ENCODE measurements at places on chromosomes 12 and 14. TPM values are rescaled to one million over a fixed set of nuclear protein-coding genes. Genes with fewer than 3 reads are reported as not detected.

- DNase-seq = no peak
These were observed 238.8 kb downstream of the AACS start for GRCh38 chr12:125304029-125304428.

The EXOC3L4 gene
- not detected for total RNA-seq

DNA sequence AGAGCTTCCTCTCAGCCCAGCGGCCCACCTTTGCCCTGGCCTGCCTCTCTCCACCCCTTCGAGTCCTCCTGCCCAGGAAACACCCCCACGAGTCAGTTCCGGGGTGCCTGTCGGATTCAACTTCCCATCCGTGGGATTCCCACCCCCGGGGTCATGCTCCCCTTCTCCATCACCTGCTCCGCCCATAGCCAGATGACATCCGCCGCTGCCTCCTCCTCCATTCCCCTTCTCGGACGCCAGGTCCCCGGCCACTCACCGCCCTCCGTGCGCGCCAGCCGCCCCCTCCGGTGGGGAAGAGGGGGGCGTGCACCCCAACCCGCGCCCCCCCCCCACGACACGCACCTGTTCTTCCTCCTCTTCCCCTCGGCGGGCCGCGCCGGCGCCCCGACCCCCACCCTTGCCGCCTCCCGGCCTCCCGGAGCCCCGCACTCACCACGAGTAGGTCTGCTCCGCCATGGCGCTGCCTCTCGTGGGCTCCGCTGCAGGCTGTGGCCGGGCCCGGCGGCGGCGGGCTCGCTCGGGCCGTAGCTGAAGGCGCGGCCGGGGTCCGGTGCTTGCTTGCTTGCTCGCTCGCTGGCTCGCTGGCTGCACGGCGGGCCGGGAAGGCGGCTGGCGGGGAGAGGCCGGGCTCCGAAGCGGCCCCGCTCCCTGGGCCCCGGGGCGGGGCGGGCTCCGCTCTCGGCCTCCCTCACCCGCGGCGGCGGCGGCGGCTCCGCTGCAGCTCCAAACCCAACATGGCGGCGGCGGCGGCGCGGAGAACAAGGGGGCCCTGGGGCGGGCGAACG lies 554 bp downstream of the SPPL3 start:
- peak; percentile 32 for DNase-seq

The SIX4 gene
- total RNA-seq = 4.8 TPM

The ALDH2 gene
- total RNA-seq = 365 TPM

GRCh38 chr12:3229577-3229976 lies 152.4 kb downstream of the TSPAN9 start:
- DNase-seq = no peak

GRCh38 chr12:42234970-42235369 lies 3.1 kb downstream of the YAF2 start:
- no peak for DNase-seq

DNA sequence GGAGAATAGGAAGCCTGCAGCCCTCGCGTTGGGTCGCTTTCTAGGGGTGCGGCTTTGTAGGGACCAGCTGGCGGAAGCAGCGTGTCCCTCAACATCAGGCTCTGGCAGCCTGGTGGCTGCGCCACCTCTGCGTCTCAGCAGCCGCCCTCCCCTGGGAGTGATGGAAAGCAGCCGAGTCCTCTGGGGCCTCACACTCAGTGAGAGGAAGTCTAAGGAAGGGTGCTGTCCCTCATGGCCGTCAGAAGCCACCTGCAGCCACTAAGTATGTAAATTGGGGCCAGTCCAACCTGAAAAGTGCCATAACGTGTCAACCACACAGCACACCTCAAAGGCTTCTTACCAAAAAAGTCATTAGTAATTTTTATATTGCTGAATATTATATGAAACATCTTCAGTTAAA lies 80.3 kb downstream of the WDR20 start:
- no peak for DNase-seq

The TNFAIP2 gene
- 184 TPM for total RNA-seq

- no peak for DNase-seq
These were observed 127.0 kb upstream of the SSTR1 start for GRCh38 chr14:38080696-38081095.

DNA sequence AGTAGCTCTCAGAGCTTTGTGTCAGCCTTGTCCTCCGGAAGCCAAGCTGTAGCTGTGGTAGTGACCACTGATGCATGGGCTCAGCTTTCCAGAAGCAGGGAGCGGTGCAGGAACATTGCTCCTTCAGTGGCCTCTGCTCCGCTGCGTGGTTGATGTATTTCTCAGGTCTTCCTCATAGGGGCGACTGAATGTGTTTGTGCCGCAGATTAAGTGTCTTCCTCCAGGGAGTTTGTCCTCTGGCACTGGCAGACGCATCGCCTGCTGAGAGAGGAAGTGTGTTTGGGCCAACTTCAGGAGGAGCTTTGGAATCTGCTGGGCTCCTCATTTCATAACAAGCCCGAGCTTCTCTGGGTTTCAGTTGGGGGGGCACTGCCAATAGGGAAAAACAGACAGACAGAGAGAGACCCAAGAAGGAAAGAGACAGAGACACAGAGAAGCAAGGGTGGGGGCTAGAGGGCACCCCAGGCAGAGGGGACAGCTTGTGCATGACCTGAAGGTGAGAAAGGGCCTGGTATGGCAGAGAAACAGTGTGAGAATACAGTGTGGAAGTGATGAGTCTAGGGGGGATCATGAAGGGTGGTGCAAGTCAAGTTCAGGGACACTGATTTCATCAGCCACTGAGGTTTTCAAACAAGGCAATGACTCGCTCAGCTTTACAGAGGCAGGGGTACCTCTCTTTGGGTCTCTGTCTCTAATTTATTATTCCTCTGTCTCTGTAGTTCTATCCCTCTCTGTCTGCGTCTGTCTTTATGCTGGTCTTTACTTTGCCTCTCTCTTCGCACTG lies 69.4 kb upstream of the PRIMA1 start:
- no peak for DNase-seq

DNA sequence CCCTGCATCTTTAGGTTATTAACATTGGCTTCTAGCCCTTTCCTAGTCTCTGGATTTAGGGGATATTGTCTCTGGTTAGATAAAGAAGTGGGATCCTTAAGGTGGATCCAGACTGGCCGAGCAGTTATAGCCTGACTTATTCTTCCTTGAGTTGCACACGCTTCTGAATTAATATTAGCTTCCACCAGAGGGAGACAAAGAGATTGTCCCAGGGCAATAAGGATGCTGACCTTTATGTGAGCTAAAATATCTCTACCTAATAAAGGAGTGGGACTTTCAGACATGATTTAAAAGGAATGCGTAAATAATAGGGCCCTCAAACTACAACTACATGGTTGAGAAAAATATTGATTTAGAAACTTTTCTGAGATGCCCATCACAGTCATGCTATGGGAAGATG lies 139.7 kb downstream of the SLCO1B3 start:
- no peak for DNase-seq

GRCh38 chr12:7784701-7785100 lies 4.5 kb upstream of the NANOG start:
- DNase-seq = no peak

The DAO gene
- not detected for total RNA-seq

The CISTR gene
- not detected for total RNA-seq

DNA sequence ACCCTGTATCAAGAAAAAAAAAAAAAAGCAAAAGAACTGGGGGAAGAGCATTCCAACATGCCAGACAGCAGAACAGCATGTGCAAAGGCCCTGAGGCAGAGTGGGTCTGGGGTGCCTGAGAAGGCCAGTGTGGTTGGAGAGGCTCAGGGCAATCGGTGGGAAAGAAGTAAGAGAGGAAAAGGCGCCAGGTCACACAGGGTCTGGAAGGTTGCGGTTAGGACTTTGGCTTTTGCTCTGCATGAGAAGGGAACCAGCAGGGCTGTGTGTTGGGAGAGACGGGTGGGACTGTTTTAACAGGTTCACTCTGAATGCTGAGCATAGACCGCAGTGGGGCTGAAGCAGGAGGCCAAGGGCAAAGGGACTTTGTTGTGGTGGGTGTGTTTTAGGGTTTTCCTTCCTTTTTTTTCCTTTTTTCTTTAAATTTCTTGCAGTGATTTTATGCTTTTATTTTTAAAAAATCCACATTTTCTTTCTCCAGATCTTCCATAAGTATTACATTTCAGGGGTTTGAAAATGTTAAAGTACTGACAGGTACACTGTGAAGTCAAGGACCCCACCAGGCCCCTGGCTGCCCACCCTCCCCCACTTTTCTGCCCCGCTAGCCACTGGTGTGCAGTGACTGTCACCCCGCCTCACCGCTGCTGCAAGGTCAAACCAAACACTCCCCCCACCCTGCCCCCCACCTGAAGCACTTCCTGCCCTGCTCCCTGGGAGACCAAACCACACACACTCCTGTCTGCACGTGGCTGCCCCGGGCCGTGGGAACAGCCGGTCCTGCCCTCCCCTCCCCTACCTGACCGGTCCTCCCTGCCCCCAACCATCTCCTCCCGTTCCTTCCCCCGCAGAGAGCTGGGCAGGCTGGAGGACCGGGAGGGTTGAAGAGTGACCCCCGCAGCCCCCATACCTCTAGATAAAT lies 30.0 kb downstream of the DTX1 start:
- DNase-seq = no peak

DNA sequence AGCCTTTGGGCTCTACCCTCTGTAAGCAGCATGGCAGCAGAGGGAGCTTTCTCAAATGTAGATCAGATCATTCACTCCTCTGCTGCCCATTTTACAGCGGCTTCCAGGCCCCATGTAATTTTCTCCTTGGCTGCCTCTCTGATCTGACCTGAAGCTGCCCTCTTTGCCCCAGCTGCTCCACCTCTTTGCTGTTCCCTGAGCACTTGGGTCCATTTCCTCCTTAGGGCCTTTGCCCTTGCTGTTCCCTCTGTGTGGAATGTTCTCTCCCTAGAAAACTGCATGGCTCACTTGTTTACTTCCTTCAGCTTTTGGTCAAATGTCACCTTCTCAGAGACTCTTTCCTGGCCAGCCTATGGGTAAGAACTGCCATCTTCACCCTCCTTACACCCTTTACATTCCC lies 37.2 kb downstream of the SMOC1 start:
- DNase-seq = no peak

DNA sequence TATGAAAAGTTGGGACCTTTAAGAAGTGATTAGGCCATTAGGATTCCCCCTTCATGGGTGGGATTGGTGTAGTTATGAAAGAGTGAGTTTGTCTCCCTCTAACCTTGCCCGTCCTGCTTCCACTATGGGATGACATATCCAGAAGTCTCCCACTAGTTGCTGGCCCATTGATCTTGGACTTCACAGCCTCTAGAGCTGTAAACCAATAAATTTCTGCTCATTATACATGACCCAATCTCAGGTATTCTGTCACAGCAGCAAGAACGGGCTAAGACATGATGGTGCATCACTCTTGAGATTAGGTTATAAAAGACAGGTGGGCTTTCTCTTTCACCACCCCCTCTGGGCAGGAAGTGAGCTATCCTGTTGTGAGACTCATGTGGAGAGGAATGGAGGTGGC lies 8.6 kb upstream of the SMOC1 start:
- no peak for DNase-seq

The RARG gene
- total RNA-seq = 14.3 TPM

DNA sequence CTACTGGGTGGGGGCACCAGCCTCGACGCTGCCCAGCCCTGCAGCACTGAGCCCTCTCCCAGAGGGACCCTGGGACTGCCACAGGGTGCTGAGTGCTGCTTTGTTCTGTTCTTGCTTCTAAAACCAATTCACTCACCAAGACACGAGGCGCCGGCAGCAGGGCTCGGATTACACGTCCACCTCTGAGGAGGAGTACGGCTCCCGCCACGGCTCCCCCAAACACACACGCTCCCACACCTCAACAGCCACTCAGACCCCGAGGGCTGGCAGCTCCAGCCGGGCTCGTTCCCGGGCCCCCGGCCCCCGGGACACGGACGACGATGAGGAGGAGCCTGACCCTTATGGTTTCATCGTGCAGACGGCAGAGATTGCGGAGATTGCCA lies 24.3 kb downstream of the CEP170B start:
- DNase-seq = peak; percentile 18

GRCh38 chr14:23381871-23382270 lies 5.0 kb downstream of the CMTM5 start:
- no peak for DNase-seq

DNA sequence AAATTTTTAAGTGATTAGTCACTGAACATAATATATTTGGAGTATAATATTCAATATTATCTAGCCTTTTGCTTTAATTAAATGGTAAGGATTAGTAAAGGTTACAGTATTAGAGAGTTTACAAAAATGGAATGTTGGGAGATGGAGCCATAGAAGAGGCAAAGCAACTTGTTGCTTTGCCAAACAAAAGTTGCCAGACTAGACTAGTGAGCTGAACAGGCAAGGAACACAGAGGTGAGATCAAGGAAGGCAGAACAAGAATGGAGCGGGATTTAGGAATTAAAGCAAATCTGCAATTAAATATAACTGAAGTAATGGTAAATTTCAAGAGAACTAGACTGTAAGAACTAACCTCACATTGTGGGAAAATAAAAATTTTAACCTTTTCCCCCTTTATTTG lies 5.1 kb downstream of the ARF6 start:
- no peak for DNase-seq

The CD69 gene
- total RNA-seq = 10.0 TPM

DNA sequence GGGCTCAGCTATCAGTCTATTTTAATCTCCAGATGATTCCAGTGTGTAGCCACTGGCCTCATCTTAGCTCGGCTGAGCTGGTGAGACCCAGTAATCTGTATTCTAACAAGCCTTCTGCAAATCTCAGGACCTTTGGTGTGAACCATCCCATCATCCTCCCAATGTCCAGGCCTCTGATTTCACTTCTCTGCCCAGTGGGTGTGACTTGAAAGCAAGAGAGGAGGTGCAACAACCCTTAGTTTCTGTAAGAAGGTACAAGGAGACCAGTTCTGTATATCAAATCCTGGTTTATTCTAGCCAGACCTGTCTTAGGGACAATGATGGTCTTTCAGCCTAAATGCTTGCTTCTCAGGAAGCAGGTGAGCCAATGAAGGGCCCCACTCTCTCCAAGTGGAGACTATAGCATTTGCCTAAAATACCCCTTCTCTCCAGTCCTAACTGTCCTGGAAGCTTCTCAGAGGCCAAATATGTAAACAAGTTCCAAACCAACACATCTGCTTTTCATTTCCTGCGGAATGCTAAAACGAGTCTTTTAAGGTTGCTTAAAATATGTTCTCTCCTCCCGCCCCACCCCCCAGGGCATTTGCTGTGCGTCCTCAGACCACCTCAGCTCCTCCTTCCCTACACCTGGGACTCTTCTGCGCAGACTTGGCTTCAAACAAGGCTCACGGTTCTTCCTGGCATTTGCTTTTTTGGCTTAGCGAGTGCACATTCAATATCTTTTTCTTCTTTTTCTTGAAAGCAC lies 78.4 kb upstream of the FUT8 start:
- no peak for DNase-seq

GRCh38 chr12:19015285-19015684 lies 114.2 kb upstream of the PLEKHA5 start:
- no peak for DNase-seq

GRCh38 chr14:64508215-64508776 lies 3.7 kb downstream of the ZBTB1 start:
- DNase-seq = no peak

GRCh38 chr12:66548338-66549049 lies 130.4 kb downstream of the GRIP1 start:
- DNase-seq = no peak

Measured in omental fat pad (tissue), 4 donors.